ENCODE measurements at places on chromosomes 3 and 15.

- DNase-seq, result no peak
Observed at GRCh38 chr15:67735896-67736295, 89.4 kb upstream of the SKOR1 start.

GRCh38 chr3:31341130-31341529, 191.6 kb upstream of the STT3B start:
- DNase-seq, result no peak

GRCh38 chr15:42728560-42728959, 8.4 kb downstream of the CDAN1 start:
- no peak for DNase-seq

- DNase-seq, result no peak
Observed at GRCh38 chr3:184784731-184785500, 27.1 kb upstream of the VPS8 start.

DNA sequence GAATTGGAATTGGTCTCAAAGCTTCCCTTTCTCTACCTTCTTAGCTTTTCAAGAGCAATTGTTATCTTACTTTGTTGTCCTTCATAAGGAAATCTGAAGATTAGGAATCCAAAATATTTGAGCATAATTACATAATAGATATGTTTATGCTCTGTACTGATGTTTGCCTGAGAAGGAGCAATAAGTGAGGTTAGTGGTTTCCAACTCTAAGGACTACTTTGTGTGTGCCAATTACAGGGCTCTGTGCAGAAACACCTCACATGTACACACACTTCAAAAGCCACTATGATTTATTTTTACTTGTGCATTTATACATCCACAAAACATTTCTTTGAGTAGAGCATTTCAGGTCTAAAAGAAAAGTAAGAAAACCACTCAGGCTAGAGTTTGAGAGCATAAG, 49.9 kb downstream of the MME start:
- no peak for DNase-seq

DNA sequence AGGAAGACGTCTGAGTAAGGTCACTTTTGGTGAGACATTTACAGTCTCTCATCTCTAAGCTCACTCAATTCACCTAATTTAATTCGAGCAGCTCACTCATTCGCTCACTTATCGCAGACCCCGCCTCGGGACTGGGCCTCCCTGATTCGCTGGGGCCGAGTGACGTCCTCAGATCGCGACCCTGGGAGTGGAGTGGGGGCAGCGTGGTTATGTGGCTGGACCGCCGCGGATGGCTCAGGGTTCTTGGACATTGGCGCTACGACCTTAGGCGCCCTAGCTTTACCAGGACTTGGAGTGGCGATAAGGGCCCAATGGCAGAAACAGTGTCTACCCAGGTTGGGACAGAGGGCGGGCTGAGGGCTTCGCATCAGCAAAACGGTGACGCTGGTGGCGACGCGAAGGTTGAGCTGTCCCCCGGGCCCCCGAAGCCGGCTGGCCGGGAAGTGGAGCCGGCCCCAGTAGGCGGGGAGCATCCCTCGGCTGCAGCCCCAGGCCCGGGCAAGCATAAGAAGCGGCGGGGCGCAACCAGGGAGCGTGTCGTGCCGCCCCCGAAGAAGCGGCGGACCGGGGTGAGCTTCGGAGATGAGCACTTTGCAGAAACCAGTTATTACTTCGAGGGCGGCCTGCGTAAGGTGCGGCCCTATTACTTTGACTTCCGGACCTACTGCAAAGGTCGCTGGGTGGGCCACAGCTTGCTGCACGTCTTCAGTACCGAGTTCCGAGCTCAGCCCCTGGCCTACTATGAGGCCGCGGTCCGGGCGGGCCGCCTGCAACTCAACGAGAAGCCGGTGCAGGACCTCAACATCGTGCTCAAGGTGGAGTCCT, at the start of gene RPUSD2:
Gene RPUSD2, plus strand, starts transcription at position 171 of the 825 bp plus-strand sequence. Its CDS starts 39 bp downstream, at position 210.
- peak; percentile 77 for DNase-seq

DNA sequence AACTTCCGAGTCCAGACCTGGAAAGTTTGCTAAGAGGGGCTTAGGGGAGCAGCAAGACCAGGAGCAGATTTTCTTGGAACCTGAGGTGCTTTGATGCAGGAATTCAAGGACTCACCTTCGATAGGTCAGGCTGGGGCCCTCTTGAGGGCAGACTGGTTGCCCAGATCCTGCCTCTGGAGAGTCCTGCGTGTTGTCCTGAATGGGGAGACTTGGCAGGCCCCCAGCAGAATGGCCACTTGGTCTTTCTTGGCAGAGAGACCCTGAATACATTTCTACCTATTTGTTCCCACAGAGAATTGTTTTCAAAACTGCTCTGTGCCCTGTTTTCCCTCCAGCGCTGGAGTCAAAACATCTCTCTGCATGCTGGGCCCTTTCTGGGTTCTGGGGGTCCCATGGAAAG, 4.2 kb downstream of the KLF13 start:
- DNase-seq, result no peak

DNA sequence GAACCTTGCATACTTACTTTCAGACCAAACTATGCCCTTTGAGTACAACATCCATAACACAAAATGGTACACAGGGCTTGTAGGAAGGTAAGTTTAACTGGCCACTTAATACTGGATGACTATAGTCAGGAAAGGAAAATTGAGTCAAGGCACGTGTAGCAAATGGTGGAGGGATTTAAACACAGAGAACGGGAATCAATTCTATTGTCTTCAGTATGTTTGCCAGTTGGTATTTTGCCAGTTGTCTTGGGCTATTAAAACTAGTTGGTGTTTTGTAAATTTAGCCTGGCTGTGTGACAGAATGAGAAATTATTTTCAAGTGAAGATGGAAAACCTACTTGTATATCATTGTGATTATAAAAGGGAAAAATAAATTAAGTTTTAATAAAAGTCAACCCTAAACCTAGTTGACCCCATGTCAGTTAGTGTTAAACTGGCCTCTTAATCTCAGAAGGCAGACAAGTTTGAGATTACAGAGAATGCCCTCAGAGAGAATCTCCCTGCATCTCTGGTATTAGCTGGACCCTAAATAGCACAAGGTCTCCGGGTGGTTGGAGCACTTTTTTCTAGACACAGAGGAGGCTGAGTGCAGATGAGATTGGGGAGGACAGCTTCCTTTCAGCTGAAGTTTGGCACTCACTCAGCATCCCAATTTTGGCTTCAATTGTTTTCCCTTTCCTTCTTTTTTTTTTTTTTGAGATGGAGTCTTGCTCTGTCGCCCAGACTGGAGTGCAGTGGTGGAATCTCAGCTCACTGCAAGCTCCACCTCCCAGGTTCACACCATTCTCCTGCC, 91.2 kb downstream of the MB21D2 start:
- DNase-seq, result no peak

DNA sequence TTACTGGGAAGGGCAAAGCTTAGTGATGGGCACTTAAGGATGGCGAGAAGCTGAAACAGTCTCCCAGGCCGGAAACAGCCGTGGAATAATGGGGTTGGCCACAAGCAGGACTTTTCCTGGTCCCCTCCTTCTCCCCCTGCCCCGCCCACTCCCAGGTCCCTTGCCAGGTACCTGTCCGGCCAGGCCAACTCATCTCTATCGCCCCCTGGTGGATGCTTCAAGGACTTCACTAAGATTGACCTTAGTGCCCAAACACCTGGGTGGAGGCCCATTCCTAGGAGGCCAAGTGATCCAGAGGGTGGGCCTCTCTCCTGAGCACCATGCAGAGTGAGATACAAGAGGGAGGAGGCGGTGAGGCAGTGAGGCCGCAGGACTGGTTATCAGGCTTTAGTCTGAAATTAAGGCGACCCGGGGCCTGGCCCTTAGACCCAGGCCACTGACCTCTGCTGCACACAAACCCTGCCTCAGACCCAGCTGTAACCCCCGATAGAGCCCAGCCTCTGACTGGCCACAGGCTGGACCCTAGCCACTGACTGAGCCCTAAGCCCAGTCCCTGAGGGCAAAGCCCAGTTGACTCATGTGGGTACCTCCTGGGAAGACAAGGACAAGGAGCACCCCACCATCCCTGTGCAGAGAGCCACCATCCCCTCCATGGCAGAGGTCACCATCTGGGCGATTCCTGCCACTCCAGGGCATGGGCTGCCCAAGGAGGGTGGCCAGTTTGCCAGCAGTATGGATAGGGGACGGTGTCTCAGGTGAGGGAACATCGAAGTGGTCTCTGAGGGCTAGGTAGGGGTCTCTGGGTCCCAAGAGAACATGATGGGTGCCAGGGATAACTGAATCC, 37.6 kb downstream of the VIPR1 start:
- no peak for DNase-seq

DNA sequence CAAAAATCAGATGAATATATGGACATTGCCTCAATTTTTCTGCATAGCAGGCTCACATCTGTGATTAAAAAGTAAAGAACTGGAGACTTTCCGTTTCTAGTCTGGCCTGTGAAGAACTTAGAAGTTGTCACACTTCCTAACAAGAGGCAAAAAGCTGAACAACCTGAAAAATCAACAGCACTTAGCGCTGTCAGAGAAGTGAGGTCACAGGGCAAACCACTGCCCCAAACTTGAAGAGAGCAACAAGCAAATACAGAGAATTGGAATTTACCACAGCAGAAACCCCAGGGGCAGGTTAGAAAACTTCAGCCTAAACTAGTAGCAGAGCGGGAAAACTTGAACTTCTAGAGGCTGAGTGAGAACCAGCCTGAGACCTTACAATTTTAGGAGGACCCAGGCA, 38.9 kb downstream of the CCDC54 start:
- DNase-seq, result no peak

DNA sequence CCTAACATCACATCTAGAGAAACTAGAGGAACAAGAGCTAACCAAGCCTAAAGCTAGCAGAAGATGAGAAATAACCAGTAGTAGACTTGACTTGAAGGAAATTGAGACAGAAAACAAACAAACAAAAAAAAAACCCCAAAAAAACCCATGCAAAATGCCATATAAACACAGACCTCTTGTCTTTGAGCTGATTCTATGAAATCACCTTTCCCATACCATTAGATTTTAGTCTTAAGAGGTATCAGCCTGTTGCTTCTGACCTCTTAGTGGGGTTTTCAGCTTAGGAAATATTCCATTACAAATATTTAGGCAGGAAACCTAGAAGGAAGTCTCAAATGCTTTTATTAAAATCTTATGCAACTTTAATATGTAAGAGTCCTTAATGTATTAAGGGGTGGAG, 23.9 kb upstream of the ST3GAL6 start:
- no peak for DNase-seq

DNA sequence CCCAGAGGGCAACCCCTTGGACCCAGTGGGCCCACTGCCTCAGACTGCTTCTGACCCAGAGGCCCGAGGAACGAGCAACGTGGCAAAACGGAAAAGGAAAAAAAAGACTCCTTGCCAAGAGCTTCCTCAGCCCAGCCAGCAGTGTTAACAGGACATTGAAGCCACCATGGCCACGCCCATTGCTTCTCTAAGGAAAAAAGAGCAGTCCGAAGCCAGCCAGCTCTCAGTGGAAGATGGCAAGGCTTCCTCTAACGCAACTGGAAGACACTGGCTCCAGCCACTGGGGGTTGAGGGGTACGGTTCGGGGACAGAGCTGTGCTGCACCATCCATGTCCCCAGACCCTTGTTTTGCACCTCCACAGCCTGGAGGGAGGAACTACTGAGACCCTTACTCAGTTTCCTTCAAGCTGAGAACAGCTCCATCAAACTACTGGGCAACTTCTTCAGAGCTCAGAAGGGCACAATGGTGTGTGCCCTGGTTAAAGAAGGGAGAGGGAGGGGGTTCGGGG, 10.7 kb downstream of the BMF start:
- DNase-seq, result no peak

GRCh38 chr15:84616235-84616634, 15.4 kb downstream of the ZSCAN2 start:
- no peak for DNase-seq

DNA sequence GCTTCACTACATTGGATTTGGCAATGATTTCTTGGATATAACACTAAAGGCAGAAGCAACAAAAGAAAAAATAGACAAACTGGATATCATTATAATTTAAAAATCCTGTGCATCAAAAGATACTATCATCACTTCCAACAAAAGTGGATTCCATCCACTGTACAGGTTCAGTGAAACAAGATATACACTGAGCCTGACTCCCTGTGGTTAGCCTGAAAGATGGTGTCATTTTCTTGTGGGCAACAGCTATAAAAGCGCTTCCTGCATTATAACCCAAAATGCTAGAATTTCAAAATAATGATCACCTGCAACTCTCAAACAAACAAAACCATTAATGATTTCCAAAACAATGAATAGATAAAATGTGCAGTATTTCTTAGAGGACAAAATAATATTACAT, 39.6 kb upstream of the TBC1D23 start:
- no peak for DNase-seq

- DNase-seq, result no peak
Observed at GRCh38 chr3:102896851-102897621, 462.2 kb downstream of the ZPLD1 start.

GRCh38 chr3:52088445-52089367, 32.3 kb upstream of the DUSP7 start:
- DNase-seq, result no peak

DNA sequence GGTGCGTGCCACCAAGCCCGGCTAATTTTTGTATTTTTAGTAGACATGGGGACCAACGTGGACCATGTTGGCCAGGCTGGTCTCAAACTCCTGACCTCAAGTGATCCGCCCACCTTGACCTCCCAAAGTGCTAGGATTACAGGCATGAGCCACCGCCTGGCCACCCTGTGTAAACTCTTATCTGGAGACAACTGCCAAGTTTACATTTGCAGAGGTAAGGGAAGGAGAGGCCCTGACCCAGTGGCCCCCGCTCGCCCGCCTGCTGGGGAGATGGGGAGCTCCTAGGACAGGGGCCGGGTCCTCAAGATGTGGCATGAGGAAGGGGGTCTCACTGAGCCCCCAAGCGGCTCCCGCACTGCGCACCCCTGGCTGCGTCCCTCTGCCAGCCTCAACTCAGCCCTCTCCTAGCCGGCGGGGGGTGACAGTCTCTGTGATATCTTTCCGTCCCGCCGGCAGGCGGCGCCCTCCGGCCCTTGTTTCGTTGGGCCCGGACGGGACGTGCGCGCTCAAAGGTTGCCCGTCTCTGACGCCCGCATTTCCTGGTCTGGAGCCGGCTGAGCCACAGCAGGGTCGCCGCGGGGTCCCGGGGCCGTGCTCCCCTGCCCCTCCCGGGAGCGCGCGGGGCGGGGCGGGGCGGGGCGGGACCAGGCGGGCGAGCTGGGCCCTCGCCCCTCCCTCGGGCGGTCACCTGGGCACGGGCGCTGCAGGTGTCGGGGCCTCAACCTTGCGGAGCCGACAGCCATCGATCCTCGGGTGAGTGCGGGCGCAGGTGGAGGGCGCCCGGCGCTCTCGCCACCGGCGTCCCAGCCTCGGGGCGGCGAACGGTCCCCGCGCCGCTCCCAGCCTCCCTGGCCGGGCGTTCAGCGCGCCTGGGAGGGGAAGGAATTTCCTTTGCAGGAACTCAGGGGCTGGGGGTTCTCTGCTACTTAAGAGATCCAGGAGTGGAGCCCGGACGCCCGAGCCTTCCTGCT, at the start of gene GPR160:
Gene GPR160, plus strand, starts transcription at position 533 of the 971 bp plus-strand sequence. CDS start 45,978 bp downstream, outside the sequence.
- no peak for DNase-seq

DNA sequence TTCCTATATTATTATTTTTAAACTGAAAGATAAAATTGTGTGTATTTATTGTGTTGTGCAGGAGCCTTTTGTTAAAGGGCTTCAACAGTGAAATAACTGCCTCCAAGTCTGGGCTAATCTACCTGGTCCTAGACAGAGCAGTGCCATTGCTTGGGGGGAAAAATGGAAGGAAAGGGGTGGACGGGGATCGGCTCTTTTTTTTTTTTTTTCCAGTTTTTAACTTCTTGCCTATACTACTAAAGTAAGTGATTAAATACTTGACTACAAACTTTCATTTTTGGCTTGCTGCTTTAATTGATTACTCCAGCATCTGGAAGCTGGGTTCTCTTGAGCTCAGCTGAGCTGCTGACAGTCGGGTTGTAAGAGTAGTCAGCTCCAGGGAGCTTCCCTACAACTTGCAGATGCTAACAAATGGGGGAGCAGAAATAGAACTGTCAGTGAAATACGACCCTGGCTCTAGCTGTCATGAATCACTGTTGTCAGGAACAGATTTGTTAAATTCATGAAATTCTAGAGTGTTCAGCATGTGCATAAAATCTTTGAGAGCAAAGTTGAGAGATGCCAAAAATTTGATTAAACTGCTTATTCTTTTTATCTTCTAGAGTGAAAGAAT, 276.7 kb downstream of the ROBO1 start:
- DNase-seq, result no peak
